T1000 (cell line): ENCODE measurements at places on chromosomes 6 and 20.

DNA sequence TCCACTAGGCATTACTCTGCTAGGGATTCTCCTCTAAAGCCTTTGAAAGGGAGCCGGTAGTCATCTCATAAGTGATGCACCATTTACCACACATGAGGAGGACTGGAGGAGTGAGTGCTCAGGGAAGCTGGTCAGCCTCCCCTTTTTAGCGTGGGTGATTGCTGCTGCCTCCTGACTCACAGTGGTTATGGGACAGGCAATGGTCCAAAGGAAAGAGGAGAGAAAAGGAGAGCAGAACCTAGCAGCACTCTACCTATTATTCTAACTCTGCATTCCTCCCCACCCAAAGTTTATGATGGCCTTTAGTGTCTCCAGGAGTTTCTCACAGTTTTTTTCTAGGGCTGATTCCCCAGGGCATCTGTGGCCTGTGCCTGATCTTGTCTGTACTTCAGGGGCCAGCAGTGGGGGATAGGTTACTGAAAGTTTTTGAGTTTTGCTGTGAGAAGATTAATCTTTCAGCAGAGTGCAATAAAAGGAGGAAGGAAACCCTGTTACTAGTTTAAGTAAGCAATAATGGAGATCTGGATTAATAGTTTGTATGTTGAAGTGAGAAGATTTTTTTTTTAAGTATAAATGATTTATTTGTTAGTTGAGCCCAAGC is 36.4 kb upstream of the GCLC start:
- DNase-seq: no peak

DNA sequence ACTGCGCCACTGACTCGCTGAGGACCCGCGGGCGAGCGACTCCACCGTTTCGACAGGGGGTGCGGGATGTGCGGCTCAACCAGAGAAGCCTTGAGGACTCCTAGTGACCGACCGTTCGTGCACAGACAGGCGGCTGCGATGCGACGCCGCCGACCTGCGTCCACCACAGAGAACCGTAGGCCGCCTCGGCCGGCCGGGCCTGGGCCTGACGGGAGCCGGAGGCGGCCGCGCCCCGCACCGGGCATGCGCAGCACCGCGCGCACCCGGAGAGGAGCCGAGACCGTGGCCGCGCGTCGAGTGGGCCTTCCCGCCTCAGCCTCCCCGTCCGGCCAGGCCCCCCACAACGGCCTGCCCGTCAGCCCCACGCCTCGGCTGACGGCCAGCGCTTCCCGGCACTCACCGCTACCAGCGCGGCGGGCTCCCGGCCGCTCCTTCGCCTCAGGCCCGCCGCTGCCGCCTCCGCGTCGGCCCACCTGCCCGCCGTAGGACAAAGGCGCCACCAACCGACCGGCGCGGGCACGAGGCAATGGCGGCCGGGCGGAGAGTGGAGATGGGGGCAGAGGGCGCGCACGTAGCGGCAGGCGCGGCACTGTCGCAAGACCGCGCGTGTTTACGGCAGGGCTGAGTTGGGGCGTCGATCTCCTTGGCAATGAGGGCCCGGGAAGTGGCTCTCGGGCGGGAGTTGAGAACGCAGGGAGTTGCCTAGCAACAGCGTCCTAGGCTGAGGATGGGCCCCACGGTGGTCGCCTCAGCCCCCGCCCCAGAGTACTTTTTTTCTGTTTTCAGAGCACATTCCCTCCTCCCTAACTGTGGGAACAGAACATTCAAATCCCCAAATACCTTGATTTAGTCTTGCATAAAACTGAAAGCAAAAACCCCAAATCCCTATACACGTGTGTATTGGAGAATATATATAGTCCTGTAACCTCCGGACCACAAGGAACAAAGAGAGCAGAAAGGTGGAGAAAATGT is at the start of gene NCOA5:
NCOA5 (minus strand) TSS at position 546 of the 972 bp plus-strand sequence. CDS start 10,538 bp downstream, outside the sequence.
- peak; percentile 98 for DNase-seq

DNA sequence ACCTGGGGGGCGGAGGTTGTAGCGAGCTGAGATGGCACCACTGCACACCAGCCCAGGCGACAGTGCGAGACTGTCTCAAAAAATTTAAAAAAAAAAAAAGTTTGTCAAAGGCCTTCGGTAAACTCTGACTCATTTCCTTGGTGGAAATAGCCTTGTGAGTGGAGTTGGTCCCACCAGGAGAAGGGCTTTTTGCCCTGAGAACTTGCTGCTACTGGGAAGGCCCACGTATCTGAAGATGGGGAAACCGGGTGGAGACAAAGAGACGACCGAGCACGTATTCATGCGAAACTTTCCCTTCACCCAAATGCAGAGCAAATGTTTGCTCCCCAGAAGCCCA is 51.7 kb downstream of the SLC22A23 start:
- DNase-seq: no peak

DNA sequence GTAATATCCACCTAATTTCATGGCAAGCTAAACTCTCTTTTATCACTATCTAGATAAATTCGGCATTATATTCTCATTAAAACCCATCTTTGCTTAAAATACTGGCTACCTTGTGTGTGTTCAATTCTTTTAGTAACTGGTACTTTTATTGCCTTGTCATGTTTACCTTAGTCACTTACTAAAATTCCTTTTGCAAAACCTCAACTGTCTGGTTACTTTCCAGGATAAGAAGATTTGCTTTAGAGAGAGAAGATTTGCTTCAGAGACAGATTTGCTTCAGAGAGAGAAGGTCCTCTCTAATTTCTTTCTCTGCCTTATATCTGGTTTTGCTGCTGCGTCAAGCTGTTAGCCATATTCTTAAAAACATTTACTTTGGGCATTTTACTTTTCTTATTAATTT is 151.5 kb upstream of the MLIP start:
- DNase-seq: no peak

GRCh38 chr6:141335477-141336273 is 797.0 kb upstream of the GJE1 start:
- DNase-seq: no peak

- no peak for DNase-seq
These were observed 801 bp upstream of the KIFC1 start for GRCh38 chr6:33390767-33391277.

DNA sequence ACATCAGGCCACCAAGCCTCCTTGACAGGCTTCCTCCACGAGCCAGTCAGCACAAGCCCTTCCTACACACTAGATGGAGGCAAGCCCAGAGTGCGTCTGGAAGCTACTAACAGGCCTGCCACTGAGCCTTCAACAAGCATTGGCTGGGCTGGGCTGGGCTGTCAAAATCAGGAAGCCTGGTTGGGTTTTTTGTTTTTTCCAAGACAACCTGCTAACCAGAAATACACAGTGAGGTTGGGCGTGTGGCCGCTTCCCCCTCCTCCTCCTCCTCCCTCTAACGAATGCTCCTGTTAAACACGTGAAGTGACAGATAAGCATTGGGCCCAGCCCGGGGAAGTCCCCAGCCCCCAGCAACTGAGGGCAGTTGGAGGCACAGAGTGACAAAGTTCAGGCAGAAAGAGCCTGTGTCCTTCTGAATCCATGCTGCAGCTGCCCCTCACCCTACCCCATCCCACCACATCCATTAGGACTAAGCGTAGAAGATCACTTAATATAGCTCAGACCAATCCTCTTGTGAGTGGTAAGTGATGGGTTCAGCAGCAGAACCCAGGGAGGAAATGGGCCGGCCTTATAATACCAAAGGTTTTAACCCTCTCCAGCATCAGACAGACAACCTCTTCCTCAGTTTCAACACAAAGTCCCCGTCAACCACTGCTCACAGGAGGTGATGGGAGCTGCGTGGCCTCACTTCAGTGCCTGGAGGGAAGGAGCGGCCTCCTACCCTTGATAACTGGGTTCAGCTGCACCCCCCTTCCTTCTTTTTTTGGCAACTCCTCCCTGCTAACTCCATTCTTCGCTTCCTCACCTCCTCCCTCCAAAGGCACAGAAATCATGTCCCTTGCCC is 1.1 kb downstream of the NFATC2 start:
- DNase-seq: no peak

DNA sequence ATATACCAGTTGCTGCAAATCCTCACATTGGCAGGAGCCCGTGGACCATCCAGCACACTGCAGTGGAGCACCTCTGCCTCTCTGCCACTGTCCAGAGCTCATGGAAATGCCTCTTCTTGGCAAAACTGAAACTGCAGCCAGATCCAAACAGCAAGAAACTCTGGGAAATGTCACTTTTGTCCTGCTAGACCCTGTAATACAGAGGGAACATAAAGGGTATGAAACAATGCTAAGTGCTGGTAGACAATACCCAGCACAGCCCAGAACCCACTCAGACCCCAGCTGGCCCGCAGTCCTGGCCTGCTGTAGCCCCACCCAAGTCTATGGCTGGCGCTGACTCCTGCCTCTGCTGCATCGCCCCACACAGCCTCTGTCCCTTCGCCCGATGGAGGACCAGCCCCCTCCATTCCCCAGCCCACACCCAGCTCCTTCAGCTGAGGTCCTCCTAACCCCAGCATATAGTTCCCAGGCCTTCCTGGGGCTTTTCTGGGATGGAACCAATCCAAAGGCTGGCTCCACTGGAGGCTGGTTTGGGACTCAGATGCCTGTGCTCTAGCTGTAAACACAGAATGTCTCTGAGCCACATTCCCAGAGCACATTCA is 242.5 kb downstream of the LRFN2 start:
- no peak for DNase-seq

- DNase-seq: no peak
These were observed 512.6 kb downstream of the LMBRD1 start for GRCh38 chr6:69284176-69284730.

DNA sequence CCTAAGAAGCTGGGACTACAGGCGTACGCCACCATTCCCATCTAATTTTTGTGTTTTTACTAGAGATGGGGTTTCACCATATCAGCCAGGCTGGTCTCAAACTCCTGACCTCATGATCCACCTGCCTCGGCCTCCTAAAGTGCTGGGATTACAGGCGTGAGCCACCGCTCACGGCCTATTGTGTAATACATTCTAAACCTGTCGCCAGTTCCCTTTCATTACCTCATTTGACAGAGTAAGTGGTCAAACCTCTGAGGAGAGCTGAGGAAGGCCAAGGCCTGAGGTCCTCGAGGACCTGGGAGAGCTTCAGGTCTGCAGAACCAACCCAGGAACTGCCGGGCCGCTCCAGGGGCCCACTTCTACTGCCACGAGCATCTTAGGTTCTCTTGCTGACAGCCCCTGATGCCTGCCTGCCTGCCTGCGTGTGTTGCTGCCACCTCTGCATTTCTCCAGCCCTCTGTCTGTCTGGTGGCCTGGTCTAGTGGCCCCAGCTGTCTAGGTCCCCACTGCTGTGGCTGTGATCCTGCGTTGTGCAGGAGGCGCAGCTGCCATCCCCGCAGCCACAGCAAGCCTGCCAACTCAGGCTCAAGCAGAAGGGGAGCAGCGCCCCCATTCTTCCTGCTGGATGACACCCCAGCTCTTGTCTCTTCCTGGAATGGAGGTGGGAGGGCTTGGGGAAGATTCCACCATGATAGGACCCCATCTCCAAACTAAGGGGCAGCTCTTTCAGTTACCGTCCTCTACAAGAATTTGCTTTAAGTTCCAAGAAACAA is 45.3 kb downstream of the PRR18 start:
- no peak for DNase-seq

DNA sequence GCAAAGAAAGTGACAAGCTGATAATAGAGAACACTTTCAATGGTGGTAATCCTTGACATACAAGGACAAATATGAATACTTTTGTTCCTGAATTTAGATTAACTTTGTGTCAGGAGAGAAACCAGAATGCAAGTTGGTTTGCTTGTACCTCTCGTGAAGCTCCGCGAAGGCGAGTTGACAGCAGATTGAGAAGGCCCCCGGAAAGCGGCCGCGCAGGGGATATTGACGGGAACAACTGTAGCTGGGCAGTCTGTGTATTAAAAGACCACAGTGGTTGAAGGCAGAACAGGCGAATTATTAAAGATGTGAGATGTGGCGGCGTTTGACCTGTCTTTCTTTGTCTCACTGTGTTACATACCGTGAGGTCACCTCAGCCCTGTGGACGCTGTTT is 175.8 kb upstream of the RALGAPA2 start:
- no peak for DNase-seq

DNA sequence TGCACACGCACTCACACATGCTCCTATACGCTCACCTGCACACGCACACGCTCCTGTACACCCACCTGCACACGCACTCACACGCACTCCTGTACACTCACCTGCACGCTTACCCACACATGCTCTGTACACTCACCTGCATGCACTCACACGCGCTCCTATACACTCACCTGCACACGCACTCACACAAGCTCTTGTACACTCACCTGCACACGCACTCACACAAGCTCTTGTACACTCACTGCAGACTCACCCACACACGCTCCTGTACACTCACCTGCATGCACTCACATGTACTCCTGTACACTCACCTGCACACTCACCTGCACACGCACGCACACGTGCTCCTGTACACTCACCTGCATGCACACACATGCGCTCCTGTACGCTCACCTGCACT is 22.0 kb upstream of the TAF4 start:
- no peak for DNase-seq

- DNase-seq: no peak
These were observed 3.4 kb upstream of the BHLHE23 start for GRCh38 chr20:63009988-63010769.

DNA sequence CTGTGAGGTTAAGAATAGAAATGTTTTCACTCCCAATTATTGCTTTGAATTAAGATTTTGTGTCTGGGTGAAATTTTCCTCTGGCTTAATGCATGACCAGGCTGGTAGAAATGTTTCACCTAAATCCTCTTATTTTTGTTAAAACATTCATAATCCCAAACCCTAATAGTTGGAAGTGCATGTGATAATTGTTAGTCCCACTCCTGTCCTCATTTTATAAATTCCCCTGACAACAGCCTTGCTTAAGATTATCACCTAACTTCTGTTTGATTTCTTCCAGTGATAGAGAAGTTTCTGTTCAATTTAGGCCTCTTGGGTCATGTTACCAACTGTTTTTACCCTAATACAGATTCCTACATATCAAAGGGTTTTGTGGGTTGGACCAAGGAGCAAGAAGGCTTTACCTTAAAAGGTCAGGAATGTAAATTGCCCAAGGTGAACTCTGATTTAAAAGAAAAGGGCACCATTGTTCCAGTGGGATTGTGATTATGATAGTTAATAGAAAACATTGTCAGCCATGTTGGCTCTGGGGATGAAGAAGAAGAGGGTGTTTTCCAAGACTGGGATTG is 158.7 kb upstream of the CENPW start:
- no peak for DNase-seq

DNA sequence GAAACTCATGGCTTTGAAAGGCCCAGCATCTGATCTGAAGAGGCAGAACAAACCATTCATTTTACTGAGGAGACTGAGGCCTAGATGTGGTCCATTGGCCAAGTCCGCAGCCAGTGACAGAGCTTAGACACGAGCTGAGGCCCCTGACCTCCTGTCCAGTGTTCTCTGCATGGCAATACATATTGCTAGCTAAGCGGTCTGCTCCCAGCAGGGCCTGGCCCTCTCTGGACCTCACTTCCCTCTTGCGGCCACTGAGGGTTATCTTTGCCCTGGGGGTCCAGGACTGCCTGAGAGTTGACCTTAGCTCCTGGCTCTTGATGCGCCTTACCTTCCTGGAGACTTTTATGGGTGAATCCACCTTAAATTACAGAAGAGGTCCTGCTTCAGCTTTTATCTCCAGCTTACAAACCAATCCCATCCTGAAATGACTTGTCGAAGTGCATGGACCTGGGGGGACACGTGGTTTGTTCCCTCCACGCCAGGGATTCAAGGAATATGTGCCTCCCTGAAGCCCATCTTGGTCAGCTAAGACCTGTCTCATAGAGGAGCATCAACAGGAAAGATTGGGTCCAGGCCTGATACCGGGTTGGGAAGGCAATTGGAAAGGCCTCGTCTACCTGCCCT is 75.6 kb downstream of the CNBD2 start:
- no peak for DNase-seq

GRCh38 chr6:155311086-155311485 is 3.2 kb downstream of the TFB1M start:
- no peak for DNase-seq

- no peak for DNase-seq
These were observed 55.5 kb upstream of the ARMH2 start for GRCh38 chr6:24854077-24854666.
